ENCODE measurements at places on chromosomes 1 and 21. TPM values are rescaled to one million over a fixed set of nuclear protein-coding genes. Genes with fewer than 3 reads are reported as not detected.

RO60 gene
- 140 TPM for total RNA-seq

DAB1 gene
- total RNA-seq = 0.13 TPM

FAM72D gene
- total RNA-seq = 0.13 TPM

HSD3B2 gene
- total RNA-seq = not detected

EDN2 gene
- total RNA-seq = 13.3 TPM

LRRC39 gene
- 0.53 TPM for total RNA-seq

ADAM30 gene
- total RNA-seq = not detected

PRAMEF2 gene
- total RNA-seq = not detected

CASQ2 gene
- total RNA-seq = not detected

C8B gene
- not detected for total RNA-seq

TRIM46 gene
- total RNA-seq = 0.26 TPM

KIAA0040 gene
- total RNA-seq = 2.7 TPM

OR2M3 gene
- not detected for total RNA-seq

PKLR gene
- not detected for total RNA-seq

ANKRD34A gene
- under 0.01 TPM for total RNA-seq

PERM1 gene
- total RNA-seq = under 0.01 TPM

HES3 gene
- total RNA-seq = not detected

GLIS1 gene
- under 0.01 TPM for total RNA-seq

CD53 gene
- not detected for total RNA-seq

OR2T12 gene
- total RNA-seq = not detected

OPRD1 gene
- under 0.01 TPM for total RNA-seq

PTTG1IP gene
- total RNA-seq = 124 TPM

SLFNL1 gene
- total RNA-seq = under 0.01 TPM

EXTL1 gene
- total RNA-seq = not detected

CASZ1 gene
- total RNA-seq = 9.2 TPM

AQP10 gene
- total RNA-seq = 0.13 TPM

LAD1 gene
- 220 TPM for total RNA-seq

LCE2B gene
- not detected for total RNA-seq

GBP7 gene
- not detected for total RNA-seq

F5 gene
- not detected for total RNA-seq

E2F2 gene
- total RNA-seq = 0.38 TPM

HSF2BP gene
- 5.8 TPM for total RNA-seq

KCNN3 gene
- total RNA-seq = not detected

BMP8A gene
- not detected for total RNA-seq

TESK2 gene
- total RNA-seq = 1.6 TPM
